Nephron progenitor cell (in vitro differentiated cells): ENCODE measurements at places on chromosomes 5 and 9.

DNA sequence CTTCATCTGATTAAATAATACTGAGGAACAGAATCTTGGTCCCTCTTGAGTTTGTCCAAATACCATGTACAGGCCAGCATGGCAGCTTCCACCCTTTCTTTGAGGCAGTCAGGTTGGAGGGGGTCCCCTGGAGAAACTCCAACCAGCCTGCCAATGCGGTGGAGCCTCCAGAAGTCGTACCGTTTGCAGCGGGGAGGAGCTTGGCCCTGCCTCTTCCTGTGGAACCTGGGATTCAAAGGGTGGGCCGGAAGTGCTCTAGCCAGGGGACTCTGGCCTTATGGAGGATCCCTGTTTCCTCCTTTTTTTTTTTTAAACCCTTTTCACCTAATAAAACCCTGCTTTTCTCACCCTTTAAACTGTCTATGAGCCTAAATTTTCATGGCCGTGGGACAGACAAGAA lies 216.3 kb upstream of the ZNF608 start:
- DNase-seq: peak; percentile 11

DNA sequence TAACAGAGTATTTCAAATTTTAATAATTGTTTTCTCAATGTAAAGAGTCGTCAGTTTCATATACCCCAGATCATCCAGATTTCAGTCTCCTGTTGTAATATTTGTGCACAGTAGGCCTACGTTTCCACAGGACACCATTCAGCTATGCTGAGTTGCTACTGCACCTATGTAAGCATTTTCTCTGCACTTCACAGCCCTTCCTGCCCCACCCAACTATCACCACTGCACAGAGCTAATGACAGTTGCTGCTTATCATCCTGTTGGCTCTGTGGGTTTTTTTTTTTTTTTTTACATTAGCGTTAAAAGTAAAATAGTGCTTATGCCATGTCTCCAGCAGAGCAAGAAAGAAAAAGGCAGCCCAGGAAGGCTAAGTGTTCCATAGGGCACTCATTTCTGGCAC lies 5.9 kb upstream of the PRKACG start:
- no peak for DNase-seq

- DNase-seq: no peak
Measured at GRCh38 chr9:87884578-87885459, 2.1 kb downstream of the SPATA31E1 start.

GRCh38 chr5:156474251-156474650 lies 147.3 kb downstream of the SGCD start:
- DNase-seq: no peak

GRCh38 chr9:133887540-133888047 lies 104.5 kb downstream of the VAV2 start:
- no peak for DNase-seq

DNA sequence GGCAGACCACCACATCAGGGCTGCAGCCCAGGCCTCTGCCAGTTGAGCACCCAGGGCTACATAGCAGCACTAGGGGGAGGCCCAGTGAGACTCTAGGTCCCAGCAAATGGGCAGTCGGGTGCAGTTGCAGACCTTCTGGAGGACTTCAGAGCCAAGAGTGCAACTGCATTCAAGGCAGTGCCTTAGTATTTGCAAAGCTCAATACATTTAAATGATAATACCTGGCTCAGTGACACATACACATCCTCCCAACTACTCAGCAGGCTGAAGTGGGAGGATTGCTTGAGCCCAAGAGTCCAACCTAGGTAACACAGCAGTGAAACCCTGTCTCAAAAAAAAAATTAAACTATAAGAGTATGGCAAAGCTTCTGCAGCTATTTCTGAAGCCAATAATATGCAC lies 38.6 kb upstream of the TMOD1 start:
- DNase-seq: no peak

GRCh38 chr5:120790339-120790738 lies 326.2 kb downstream of the PRR16 start:
- DNase-seq: no peak

DNA sequence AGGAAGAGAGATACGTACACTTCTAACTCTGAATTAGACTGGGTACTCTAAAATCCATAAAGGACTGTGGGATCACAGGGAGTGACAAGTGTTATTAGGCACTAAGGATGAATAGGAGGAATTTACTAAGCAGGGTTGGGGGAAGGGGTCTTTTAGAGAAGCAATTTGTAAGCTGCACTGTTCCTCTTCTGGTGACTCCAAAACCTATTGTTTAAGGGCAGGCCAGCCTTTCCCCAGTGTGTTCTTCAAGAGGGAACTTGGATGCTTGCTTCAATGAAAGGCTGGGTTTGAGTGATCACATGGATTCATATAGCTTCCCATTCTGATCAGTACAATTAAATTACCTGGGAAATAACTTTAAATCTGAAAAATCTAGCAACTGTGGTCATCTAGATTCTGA lies 71.8 kb downstream of the STX17 start:
- no peak for DNase-seq

- DNase-seq: no peak
Measured at GRCh38 chr9:134539586-134540194, 101.9 kb upstream of the COL5A1 start.

- DNase-seq: no peak
Measured at GRCh38 chr5:100779669-100780375, 123.3 kb downstream of the ST8SIA4 start.

GRCh38 chr5:165620394-165620793 lies 2115.0 kb downstream of the MAT2B start:
- no peak for DNase-seq
